Fibroblast of skin of right biceps (primary cell): ENCODE measurements at places on chromosomes 1 and 21.

GRCh38 chr1:16993521-16994038, 13.2 kb upstream of the MFAP2 start:
- DNase-seq = no peak

GRCh38 chr1:30779294-30780071, 21.9 kb upstream of the LAPTM5 start:
- peak; percentile 59 for DNase-seq

DNA sequence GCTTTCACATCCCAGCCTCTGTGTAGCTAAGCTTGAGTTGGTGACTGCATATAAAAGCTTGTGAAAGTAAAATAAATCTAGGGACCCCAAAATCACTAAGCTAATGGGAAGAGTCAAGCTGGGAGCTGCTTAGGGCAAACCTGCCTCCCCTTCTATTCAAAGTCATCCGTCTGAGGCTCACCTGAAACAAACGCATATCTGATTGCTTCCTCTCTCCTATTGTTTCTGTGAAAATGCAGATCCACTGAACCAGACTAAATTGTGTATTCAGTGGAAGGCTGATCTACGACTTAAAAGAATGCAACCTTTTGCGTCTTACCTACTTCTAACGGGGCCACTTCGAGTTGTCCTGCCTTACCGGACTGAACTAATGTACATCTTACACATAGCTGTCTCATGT, 70.3 kb downstream of the LTN1 start:
- DNase-seq = no peak

GRCh38 chr1:87806379-87807094, 477.9 kb downstream of the LMO4 start:
- no peak for DNase-seq

DNA sequence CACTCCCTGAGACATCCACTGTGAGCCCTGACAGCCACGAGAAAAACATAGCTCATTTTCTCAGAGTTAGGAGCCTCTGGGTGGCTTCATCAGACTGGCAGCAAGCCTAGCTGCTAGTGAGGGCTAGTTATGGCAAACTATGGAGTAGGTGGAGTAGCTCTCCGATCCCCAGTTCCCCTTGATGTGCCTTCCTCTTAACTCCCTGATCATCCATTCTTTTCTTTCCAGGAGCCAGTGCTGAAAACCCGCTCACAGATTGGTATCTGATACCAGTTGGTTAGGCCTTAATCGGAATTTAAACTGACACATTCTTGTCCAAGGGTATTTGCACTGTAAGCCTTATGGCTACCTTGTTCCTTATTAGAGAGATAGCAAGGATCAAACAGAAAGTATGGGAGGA, 31.4 kb upstream of the PAXBP1 start:
- no peak for DNase-seq

GRCh38 chr1:101410048-101410878, 173.4 kb downstream of the S1PR1 start:
- DNase-seq = peak; percentile 4

DNA sequence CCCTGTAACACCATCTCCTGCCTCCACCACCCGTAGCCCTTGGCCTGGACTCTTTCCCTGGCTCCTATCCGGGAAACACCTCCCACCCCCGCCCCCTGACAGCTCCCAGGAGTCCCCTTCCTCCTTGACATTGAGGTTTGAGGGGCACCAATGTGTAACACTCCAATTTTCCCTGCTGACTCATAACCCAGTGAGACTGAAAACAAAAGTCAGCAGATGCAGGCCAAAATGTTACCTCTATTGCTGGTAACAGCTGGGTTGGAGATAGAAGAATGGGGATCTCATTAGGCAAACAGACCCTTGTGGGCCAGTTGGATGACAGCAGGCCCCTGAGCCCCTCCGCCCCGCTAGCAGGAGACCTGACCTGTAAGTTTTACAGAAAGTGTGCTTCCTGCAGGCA, 237.2 kb downstream of the KAZN start:
- DNase-seq = peak; percentile 21

- no peak for DNase-seq
Measured at GRCh38 chr1:104830534-104830933, 1080.8 kb downstream of the AMY1C start.

- peak; percentile 42 for DNase-seq
Measured at GRCh38 chr1:246181241-246181640, 325.8 kb downstream of the SMYD3 start.
